ENCODE measurements at places on chromosomes 4 and X.

DNA sequence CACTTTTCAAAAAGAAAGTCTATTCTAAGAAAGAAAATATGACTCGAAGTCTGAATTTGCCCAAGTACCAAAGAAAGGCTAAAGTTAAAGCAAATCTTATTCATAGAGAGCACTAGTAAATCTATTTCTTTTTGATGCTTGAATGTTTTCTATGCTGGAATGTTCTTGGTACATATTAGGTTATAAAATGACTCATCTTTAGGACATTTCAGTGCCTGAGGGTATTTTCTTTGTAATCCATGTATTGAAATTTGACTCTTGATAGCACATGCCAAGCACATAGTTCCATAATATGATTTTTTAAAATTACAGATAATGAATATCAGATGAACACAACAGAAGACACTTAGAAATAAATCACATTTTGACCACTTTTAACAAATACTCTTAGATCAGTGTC lies 232.8 kb downstream of the TRIML1 start:
- no peak for DNase-seq

- DNase-seq = no peak
Measured at GRCh38 chrX:25020905-25021449, 5.2 kb upstream of the ARX start.

DNA sequence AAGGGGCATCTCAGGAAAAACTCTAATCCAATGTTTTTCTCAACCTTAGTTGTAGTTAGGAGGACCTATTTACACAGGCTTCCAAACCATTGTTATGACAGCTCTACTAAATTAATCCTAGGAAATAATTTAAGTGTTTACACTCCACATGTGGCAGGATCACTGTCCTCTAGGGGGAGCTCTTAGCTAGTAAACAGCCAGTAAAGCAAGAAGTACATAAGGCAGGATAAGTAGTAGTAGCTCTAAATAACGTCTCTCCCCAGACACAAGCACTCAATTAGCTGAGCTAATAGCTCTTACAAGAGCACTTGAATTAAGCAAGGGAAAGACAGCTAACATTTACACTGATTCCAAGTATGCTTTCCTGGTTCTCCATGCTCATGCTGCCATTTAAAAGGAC lies 37.3 kb downstream of the NUDT11 start:
- peak; percentile 35 for DNase-seq

GRCh38 chr4:101993002-101993841 lies 202.7 kb downstream of the BANK1 start:
- peak; percentile 18 for DNase-seq

GRCh38 chr4:172393220-172393619 lies 580.0 kb downstream of the GALNTL6 start:
- no peak for DNase-seq

- DNase-seq = peak; percentile 43
Measured at GRCh38 chrX:150569155-150569477, 695 bp downstream of the MTM1 start.

Data from fibroblast of pulmonary artery (primary cell).